NCI-H510A treated with DMSO at 0.1 percent for 48 hours (cell line): ENCODE measurements at places on chromosomes 5 and 9.

- no peak for DNase-seq
Observed at GRCh38 chr5:56164376-56164775, 68.8 kb downstream of the ANKRD55 start.

GRCh38 chr9:35423499-35423898 lies 66.4 kb upstream of the RUSC2 start:
- no peak for DNase-seq

DNA sequence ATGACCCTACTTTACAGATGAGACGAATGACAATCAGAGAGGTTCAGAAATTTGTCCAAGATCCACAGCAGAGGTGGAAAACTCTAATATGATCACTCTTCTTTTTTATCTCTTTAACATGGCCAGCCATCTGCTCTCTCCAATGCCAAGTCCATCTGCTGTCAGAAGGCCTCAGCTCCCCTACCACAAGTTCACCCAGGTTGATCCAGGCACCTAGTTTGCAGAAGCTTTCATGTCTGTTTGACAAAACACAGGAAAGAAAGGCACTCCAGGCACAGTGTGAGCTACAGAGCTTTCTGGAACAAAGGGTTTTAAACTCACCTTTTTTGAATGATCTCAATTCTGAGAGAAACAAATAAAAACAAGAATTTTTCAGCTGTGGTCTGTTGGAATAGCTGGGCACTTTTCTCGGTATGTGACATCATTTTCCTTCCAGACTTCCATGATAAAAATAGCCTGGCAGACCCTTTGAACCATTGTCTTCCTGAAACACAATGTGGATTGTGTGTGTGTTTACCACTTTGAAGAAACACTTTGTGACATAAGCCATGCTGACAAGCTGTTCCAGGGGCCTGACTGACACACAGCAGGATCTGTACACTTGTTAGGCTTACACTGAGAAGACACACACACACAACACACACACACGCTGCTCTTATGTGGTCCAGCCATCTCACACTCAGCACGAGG lies 214.3 kb downstream of the AGTPBP1 start:
- DNase-seq: no peak

DNA sequence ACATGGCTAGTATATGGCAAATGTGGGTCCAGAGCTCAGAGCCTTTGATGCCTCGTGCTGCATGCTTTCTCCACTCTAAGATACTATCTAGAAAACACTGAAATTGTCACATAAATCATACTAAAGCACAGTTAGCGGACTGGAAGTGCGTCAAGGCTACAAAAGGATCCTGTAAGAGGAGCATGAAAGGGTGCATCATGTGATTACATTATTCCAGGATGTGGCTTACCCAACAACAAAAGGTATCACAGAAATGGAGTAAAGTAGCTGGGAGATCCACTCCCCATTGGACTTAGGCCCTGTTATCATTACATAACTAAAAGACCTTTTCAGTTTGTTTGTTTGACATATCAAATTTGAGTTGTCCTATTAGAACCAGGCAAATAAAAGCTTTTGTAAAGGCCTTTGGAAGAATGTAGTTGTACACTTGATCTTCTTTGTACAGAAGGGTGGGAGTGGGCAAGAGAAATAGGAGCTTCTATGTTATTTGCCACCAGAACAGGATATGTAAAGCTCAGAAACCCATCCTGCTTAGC lies 6.9 kb downstream of the SLC31A1 start:
- no peak for DNase-seq

- no peak for DNase-seq
Observed at GRCh38 chr9:94644543-94644942, 5.2 kb upstream of the FBP1 start.

DNA sequence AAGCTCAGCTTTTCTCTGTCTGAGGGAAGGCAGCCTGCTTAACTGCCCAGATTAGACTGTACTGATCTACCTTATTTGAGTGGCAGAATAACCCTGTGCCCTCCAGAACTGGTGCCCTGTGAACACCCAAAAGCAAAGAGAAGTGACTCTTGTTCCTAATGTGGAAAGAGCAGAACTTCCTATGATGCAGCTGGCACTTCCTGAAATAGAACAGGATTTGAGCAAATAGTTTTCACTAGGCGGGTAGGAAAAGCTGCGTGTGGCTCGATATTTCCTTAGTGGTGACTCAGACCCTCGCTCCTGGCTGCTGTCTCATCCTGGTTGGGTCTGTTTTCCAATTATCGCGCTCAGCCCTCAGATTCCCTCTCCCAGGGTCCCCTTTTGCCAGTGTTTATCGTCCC lies 89.9 kb downstream of the SH3TC2 start:
- no peak for DNase-seq

DNA sequence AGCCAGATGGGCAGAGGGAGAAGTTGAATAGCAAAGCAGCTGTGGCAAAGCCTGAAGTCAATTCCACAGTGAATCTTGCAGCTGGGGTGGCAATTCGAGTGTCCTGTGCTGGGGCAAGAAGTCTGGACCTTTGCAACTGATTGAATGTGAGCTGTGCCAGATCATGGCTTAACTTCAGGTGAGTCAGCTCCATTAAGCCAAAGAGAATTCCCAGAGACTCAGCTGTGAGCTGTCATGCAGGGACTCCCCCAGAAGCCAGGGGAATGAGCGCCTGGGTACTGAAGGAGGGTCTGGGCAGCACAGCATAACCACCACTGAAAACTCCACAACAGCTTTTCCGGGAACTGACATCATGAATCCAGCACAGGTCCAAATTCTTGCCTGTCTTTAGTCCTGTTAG lies 153.5 kb upstream of the TRPC7 start:
- no peak for DNase-seq

DNA sequence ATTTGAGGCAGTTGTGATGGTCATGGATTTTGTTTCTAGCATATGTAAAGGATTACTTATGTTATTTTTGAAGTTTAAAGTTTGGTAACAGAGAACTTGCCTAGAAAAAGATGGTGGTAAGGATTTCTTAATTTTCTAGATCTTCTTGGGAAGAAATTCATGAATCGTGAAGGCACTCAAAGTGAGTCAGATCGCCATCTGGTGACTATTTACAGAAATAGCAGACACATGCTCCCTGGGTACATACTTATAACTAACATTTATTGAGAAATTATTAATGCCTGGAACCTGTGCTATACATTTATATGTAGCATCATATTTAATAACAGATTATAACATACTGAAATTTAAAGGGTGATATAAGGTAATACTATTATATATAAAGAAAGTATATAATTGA lies 299.7 kb downstream of the IZUMO3 start:
- no peak for DNase-seq

GRCh38 chr5:172848419-172848818 lies 14.4 kb downstream of the ERGIC1 start:
- DNase-seq: no peak

DNA sequence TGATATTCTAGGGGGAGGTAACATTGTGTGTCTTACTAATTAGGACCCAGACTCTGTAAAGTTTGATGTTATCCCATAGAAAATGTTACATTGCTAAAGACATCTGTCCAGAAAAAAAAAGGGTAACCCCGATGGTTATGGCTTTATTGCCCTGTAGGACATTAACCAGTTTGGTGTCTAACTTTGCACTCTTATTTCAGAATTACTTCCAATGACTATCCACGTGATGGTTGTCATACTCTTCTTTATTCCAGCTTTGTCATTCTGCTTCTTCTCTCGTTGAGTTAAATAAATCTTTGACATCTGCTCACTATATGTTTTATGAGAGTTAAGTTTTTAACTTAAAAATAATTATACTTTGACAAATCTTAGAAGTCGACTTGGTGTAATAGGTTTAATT lies 180.4 kb upstream of the ANKRD55 start:
- DNase-seq: no peak

DNA sequence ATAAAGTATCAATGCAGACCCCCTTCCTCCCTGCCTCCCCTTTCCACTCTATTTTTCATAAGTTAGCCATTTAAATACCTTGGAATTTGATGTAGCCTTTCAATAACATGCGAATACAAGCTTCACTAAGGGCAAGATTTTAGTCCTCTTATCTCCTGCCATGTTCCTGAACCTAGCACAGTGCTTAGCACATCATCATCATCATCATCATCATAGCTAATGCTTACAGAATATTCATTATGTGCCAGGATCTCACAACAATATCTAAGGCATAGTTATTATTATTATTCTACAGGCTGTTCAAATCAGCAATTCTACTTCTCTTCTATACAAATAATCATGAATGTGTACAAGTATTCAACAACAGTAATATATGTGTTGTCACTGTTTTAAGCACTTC lies 20.4 kb downstream of the KLHL3 start:
- no peak for DNase-seq

GRCh38 chr9:1117439-1117838 lies 67.3 kb downstream of the DMRT2 start:
- DNase-seq: no peak

GRCh38 chr9:122332083-122332482 lies 38.7 kb upstream of the PTGS1 start:
- no peak for DNase-seq

- no peak for DNase-seq
Observed at GRCh38 chr5:56464935-56465768, 232.0 kb upstream of the ANKRD55 start.

DNA sequence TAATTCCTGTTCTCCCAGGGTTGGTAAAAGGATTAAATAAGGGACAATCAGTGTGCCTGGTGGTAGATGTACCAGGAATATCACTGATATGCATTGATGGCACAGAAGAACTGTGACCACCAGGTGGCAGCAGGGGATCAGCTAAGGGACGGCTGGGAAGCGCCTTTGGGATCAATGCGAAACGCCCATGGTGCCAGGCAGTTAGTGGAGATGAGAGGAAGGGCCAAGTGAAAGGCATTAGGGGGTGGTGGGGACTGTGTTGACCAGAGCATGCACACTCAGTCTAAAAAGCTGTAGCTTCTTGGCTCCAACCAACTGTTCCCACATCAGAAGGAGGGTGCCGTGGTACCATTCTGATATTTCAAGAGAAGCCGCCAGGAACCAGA lies 55.6 kb downstream of the ARHGEF37 start:
- peak; percentile 68 for DNase-seq

DNA sequence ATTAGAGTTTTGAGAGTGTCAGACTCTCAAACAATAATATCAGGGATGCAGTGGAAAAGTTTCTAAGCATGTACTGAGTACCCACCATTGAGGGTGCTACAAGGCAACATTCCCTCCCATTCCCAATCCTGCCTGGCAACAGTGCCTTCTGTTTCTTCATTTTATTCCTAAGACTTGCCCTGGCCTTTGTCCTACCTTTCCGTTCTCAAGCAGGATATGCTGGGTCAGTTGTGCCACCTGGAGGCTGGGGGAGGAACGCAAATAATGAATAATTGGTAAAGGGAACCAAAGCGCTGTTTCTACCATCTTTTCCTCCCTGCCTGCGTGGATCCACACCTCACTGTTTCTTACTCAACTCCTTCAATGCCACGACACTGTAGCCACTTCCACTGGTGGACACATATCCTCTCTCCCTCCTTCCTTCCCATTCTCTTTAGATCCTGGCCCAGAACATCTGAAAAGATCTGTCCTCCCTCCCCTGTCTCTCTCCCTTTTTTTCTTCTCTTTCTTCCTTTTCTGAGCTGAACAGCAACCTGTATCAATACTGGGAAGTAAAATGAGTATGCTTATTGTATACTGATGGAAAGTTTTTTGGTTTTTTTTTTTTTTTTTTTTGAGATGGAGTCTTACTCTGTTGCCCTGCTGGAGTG lies 149.5 kb downstream of the C9orf152 start:
- peak; percentile 24 for DNase-seq

- no peak for DNase-seq
Observed at GRCh38 chr9:96116275-96117064, 185.5 kb downstream of the HSD17B3 start.

GRCh38 chr9:94804316-94804715 lies 77.8 kb downstream of the AOPEP start:
- DNase-seq: no peak

DNA sequence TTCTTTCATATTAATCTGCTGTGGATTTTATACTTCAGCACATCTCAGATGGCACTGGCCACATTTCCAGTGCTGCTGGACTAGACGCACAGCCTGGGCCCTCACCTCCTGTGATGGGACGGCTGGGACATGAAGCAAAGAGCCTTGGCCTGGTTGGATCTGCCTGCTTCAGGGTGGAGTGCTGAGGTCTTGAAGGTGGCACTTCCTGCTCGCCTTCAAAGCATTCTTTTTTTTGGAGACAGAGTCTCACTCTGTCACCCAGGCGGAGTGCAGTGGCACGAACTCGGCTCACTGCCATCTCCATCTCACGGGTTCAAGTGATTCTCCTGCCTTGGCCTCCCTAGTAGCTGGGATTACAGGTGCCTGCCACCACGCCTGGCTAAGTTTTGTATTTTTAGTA lies 73.1 kb downstream of the RAPGEF1 start:
- DNase-seq: no peak

GRCh38 chr5:58451732-58452565 lies 7.9 kb downstream of the PLK2 start:
- no peak for DNase-seq

- DNase-seq: no peak
Observed at GRCh38 chr5:160173-160510, 31.2 kb upstream of the LRRC14B start.

DNA sequence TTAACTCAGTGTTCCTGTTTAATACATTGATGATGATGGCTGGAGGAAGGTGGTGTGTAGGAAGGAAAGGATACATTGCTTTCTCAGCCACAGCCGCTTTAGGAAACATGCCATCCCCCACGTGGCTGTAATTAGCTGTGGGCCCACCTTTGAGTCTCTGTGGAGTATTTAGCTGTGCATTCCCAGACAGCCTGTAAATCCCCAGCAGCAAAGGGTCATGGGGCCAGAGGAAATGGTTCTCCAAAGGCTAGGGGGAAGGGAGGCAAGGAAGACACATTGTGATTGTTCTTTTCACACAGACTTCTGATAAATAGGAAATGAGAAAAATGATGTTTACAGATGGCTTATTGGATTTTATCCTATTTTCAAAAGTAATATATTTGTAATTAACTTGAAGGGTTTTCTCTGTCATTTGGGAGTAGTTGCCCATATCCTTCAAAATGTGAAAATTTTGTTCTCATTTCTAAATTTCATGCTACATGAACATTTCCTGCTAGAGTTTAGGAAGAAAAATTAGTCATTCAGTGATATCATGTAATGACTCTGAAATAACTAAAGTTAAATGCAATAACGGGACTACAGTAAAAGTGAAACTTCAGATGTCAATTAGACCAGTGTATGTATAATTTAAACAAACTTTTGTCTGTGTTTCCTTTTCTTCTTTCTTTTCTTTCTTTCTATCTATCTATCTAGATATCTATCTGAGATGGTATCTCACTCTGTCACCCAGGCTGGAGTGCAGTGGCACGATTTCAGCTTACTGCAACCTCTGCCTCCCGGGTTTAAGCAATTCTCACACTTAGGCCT lies 24.3 kb upstream of the F2R start:
- DNase-seq: no peak

DNA sequence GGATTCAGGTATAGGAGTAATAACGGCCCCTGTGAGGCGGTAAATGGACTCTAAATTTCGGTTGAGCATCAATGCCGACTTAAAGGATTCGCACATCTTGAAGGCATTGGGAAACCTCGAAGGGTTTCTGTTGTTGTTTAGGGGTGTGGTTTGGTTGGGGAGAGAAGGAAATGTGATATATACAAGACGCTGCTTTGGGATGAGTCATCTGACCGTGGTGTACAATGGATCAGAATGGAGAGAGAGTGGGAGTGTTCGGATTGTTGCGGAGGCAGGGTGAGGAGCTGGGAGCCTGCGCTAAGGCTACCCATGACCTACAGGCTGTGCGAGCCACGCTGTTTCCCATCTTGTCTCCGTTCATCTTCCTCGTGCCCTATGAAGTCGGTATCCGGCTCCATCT lies 60.4 kb upstream of the ERCC6L2 start:
- no peak for DNase-seq
